ENCODE measurements at places on chromosomes 4 and X.
A peak's percentile ranks its signal among the peaks of the same experiment; 100 is the strongest.

GRCh38 chr4:956531-957230, 16.7 kb downstream of the DGKQ start:
- no peak for DNase-seq

DNA sequence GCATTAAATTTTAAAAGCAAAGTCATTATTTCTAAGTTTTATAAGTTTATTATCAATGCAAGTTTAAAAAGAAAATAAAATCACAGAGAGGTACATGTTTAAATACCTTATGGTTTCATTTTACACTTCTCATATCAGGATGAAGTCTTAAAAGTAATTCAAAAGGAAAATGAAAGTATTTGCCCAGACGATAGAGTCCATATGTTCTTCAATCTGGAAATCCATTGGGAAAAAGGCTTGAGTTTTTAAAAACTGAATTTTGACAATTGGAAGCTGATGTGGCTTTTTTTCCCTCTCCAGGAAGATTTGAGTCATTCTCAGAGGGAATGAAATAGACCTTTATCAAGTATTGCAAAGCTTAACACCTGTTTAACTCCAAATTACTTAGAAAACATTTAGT, 37.1 kb downstream of the MAB21L2 start:
- DNase-seq = no peak

- DNase-seq = no peak
These were observed 85.7 kb downstream of the POU3F4 start for GRCh38 chrX:83593634-83594294.

DNA sequence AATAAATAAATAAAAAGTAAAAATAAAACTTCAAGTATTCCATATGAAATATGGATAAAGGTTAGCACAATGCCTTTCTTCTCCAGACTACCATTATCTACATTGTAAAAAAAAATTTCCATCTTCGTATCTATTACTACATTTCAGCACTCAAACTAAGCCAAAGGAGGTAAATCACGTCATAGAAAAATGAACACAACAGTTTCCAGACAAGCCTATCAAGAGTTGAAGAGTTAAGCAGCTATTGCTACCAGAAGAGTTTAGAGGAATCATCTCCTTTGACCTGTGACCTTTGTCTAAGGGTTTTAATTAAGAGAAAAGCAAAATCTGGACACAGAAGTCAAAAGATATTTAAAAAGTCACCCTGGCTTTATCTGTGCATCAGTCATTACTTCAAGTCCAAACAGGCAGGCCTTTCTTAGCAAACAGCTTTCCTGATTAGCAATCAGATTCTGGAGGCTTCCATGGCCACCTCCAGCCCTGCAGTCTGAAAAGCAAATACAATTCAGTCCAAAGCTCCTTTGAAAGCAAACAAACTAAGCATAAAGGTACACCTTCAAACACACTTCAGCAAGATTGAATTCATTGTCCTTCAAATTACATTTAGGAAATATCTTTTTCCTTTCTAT, 82.2 kb downstream of the APBB2 start:
- no peak for DNase-seq

DNA sequence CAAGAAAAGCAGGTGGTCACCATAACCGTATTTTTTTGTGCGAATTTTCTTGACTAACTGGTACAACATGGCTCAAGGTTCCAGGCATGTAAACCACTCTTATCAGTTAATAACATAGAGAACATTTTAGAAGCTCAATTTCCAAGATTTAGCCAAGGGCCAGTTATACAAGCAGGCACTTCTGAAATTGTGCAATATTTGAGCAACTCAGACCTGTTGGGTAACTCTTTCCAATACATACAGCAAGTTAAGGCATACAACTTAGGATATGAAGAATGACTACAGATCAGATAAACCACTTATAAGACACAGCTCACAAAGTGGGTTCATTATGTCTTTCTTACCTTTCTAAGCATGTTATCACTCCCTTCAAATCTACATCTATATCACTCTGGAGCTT, 43.9 kb downstream of the ZNF280C start:
- DNase-seq = no peak

- peak; percentile 47 for DNase-seq
These were observed 34.7 kb downstream of the SLC25A5 start for GRCh38 chrX:119502727-119503483.

DNA sequence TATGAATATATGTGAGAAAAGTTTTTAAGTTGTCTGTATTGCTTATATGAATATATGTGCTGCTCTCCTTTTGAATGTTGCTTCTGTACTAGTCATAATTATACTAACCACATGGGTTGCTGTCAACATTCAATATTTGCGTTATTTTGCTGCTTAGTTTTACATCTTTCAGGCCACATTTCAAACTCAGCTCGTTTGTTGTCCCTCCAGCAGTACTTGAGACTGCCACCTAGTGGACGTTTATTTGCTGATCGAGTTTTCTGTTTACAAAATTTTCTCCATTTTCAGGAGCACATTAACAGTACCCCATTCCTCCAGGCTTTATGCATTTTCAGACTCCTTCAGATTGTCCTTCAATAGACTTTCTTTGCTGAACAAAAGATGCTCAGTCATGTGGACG, 75.8 kb downstream of the NUDT11 start:
- DNase-seq = peak; percentile 12

DNA sequence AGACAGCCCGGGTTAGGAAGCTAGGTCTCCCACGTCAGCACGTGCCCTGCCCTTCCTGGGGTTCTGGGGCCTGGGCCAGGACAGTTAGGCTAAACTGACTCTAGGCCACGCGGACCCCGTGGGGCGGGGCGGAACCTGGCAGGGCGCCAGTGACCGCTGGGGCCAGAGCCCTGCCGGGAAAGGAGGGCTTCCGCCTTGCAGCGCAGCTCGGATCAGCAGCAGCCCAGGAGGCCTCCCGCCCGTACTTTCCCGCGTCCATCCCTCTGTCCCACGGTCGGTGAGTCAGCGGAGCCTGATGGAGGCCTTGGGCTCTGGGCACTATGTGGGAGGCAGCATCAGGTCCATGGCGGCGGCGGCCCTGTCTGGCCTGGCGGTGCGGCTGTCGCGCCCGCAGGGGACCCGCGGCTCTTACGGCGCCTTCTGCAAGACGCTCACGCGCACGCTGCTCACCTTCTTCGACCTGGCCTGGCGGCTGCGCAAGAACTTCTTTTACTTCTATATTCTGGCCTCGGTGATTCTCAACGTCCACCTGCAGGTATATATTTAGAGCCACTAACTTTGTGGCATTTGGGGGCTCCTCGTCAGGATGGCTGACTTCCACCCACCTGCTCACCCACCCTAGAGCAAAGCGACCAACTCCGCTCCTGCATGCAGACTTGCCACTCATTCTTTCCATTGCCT, at the start of gene SMIM10:
Gene SMIM10, plus strand, starts transcription at position 191 of the 681 bp plus-strand sequence. Its CDS starts 105 bp downstream, at position 296.
- peak; percentile 51 for DNase-seq

DNA sequence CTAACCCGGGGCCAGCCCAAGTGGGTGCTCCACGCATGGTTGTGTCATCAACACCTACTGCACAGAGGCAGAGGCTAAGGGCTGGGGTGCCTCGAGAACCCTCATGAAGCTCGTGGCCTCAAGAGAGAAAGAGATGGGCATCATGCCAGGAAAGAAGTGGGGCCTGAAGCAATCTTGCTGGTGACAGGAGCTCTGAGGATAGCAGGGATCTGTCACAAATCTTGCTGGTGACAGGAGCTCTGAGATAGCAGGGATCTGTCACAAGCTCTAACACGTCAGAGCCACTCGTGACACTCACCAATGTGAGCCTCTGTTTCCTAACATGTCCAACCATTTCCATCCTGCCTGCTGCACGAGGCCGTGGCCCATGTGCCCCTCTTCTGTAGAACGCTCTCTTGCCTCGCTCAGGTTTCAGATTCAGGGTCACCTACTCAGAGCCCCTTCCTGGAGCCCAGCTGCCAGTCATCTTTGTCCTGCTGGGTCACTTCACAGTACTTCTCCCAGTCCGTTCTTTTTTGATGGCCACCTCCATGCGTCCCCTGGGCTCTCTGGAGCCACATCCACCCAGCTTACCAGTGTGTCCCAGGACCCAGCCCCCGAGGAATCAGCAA, 21.1 kb downstream of the PNMA6E start:
- DNase-seq = no peak

DNA sequence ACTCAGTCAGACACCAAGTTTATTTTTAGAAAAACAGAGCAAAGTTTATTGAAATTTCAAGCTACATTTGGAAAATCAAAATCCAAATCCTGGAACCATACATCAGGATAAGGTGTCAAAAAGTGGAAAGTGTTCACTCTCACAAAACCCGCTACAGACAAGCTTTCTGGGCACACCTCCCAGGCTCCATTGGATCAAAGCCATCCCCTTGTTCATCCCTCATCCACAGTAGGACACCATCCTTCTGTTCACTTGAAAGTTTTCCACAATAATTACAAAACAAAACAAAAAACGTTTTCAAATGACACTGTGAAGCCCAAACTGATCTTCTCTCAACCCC, 62.4 kb downstream of the TSC22D3 start:
- no peak for DNase-seq

GRCh38 chr4:23680671-23681518, 209.0 kb downstream of the PPARGC1A start:
- DNase-seq = no peak

DNA sequence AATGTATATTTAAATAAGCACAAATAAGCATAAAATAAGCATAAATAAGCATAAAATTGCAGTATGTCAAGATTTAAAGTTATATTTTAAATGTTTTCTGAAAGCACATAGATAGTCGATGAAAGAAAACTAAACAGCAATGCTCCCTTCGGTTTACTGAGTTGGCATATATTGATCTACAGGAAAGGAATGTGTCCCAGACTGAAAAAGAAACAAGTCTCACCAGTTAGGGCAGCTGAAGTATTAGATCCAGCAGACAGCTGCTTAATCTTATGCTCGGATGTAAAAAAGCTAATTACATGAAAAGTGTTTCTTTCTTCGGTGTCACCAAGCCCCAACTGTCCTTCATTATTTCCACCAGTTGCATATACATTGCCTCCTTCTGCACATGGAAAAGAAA, 8.7 kb downstream of the RPGR start:
- no peak for DNase-seq

DNA sequence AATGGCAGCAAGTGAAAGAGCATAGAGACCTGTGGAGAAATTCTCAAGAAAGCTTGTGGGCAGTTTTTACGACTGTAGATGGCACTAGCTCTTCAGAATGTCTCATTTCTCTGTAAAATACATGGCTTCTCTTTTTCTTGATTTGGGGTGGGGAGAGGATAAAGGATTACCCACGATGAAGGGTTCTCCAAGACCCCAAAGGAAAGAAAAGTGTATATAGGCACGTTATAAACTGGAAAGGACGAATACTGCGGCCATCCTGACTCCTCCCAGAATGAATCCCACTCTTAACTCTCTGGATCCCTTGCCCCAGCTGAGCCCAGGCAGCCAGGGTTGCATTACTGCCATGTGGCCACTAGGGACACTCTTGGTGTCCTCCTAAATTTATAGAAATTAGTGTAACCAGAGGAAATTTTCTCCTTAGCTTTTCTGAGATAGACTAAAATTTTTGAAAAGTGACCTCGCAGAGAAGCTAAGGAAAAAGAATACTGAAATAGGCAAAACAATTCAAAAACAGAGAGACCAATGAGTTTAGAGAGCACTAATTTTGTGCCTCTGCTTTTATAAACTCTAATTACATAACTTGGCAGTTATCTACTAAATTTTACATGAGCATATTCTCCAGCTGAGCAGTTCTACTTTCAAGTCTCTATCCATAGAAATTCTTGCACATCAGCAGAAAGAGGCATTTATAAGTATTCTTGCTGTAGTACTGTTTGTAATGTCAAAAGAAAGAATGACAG, 37.8 kb upstream of the PCDH19 start:
- peak; percentile 8 for DNase-seq

DNA sequence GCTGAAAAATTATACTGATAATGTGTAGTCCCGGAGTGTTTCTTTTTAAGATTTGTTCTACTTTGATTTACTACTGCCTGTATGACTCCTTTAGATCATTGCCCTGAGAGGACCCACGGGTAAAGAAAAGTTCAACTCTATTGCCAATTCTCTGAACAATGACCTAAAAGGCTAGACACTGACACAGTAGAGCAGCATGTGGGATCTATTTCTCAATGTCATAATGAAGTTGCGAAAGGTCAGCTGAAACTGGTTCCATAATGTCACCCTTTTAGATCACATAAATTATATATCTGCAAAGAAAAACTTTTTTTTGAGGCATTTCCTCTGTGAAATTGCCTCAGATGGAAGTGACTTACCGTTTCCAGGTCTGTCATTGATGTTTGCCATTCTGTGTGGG, 67.4 kb downstream of the GLRB start:
- no peak for DNase-seq

DNA sequence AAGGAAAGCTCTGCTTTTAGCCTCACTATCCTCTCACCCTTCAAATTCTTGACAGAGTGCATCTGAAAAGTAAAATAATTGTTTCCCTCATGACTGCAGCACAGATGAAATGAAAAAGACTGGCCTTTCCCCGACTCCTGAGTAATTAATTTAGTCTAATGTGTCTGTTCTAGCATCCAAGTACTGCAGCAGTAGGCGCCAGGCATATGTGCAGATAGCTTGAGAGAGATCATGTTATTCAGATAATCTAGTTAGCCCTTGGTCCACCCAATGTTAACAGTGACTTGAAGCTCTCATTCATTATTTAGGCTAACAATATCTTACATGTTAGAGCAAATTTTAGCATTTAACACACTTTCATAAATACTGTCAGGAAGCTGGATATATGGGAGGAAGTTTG, 54.0 kb downstream of the MAP9 start:
- DNase-seq = no peak

DNA sequence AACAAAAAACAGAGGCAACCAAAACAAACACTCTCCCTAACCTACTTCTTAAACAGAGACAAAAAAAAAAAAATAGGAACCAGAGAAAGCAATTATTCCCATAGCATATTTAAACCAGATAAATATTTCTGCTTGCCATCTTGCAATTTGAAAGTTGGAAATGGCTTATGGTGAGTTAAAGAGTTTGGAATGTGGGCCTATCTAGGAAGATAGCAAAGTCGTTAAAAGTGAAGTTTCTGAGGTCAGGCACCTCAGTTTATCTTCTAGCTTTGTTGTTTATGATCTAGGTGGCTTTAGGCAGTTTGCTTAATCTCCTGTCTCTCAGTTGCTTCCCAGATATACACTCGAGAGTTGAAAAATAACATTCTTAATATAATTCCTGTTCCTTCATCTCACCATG, 284.2 kb downstream of the KCNIP4 start:
- no peak for DNase-seq

DNA sequence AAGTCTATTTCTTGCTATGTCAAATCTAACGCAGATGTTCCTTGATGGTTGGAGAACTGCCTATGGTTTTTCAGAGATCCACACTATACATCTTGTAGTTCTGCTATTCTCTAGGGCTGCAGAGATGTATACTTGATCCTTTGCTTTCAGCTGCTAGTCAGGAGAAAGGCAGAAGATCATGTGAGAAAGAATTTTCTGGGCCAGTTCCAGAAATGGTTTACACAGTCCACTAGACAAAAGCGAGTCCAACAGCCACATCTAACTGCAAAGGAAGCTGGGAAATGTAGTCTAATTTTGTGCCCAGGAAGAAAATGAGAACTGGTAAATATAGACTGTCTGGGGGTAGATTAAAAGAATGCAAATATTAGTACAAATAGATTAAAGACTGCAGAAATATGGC, 394.3 kb upstream of the SLIT2 start:
- DNase-seq = no peak

Measured in HFFc6 (cell line).